ENCODE measurements at places on chromosomes 4 and X.

- no peak for DNase-seq
- no peaks in the 10 kb centered on the region for H3K4me1 ChIP-seq
- no peaks in the 10 kb centered on the region for H3K27me3 ChIP-seq
Observed at GRCh38 chr4:123980736-123981300, 584.2 kb downstream of the SPRY1 start.

- H3K27ac ChIP-seq: no peak overlapping the region
- no peak for DNase-seq
- H3K36me3 ChIP-seq: peaks cover 22% of the 10 kb centered on the region
- no peaks in the 10 kb centered on the region for H3K27me3 ChIP-seq
- H3K4me3 ChIP-seq: no peak overlapping the region
- H3K4me1 ChIP-seq: no peaks in the 10 kb centered on the region
Observed at GRCh38 chr4:39713691-39714090, 15.8 kb downstream of the UBE2K start.

DNA sequence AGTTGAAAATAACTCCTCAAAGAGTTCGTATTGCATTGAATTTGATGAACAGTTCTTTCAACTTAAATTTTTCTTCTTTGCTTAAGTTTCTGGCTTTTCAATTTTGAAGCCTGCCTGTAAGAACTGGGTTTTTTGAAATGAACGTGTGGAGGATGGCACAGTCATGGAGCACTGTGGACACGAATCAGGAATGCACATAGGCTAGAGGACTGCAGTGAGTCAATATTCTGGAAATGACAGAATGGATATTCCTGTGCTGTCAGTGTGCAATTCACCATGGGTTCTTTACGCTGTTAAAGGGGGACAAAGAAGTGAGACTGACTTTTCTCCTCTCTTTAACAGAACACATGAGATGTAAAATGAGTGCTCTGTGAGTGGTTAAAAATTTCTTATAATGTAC, 368.0 kb upstream of the AGA start:
- no peaks in the 10 kb centered on the region for H3K36me3 ChIP-seq
- no peaks in the 10 kb centered on the region for H3K4me1 ChIP-seq
- no peak overlapping the region for H3K4me3 ChIP-seq

GRCh38 chr4:3772632-3773031, 6.4 kb downstream of the ADRA2C start:
- H3K4me3 ChIP-seq: no peak overlapping the region
- no peaks in the 10 kb centered on the region for H3K4me1 ChIP-seq

DNA sequence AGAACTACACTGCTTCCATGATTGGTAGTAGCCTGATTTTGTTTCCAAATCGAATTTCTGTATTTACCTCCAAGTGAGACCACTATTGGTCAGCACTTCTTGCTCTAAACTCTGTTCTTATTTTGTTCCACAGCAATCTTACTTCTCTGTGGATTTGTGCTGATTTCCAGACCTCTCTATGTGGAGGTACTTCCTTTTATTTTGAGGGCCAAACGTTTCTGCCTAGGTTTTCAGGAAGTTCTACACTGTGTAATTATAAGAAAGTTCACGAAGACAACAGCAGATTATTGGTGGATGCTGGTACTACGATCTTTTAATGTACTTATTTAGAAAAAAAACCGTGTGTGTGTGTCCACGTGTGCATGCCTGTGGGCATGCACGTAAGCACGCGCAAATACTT, 46.7 kb downstream of the DTHD1 start:
- H3K4me1 ChIP-seq: peaks cover 31% of the 10 kb centered on the region
- DNase-seq: no peak

- H3K4me1 ChIP-seq: peaks cover 17% of the 10 kb centered on the region
- no peak for DNase-seq
- no peak overlapping the region for H3K27ac ChIP-seq
- no peaks in the 10 kb centered on the region for H3K36me3 ChIP-seq
- H3K4me3 ChIP-seq: peak overlapping the region; percentile 60
Observed at GRCh38 chrX:41276661-41277506, 57.1 kb upstream of the DDX3X start.

- H3K4me3 ChIP-seq: no peak overlapping the region
- H3K27ac ChIP-seq: no peak overlapping the region
- H3K27me3 ChIP-seq: no peaks in the 10 kb centered on the region
- no peak for DNase-seq
- H3K4me1 ChIP-seq: no peaks in the 10 kb centered on the region
Observed at GRCh38 chr4:166839615-166840251, 394.6 kb downstream of the SPOCK3 start.

- no peaks in the 10 kb centered on the region for H3K4me1 ChIP-seq
Observed at GRCh38 chrX:154068560-154068959, 29.0 kb downstream of the MECP2 start.

GRCh38 chrX:47501226-47502074, 18.4 kb upstream of the ZNF41 start:
- no peaks in the 10 kb centered on the region for H3K27me3 ChIP-seq
- no peaks in the 10 kb centered on the region for H3K4me1 ChIP-seq
- H3K4me3 ChIP-seq: no peak overlapping the region
- H3K36me3 ChIP-seq: no peaks in the 10 kb centered on the region
- H3K27ac ChIP-seq: no peak overlapping the region
- no peak for DNase-seq

DNA sequence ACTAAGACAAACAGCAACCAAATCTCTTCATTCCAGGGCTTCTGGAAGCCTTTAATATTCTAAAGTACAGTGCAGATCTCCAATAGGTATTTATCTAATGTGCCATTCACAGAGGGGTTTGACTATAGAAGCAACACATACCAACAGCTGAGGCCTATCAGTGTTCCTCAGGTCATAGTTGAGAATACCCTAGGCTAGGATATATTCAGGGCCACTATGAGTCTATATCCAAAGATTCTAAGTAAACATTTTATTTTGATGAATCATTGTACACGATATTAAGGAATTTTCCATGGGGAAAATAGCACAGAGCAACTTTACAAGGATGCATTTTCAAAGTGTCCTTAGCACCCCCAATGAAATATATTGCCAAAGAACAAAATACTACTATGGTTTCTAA, 9.7 kb downstream of the SMIM10 start:
- DNase-seq: no peak
- H3K4me1 ChIP-seq: no peaks in the 10 kb centered on the region
- H3K4me3 ChIP-seq: no peak overlapping the region
- no peaks in the 10 kb centered on the region for H3K27me3 ChIP-seq
- no peaks in the 10 kb centered on the region for H3K36me3 ChIP-seq

- H3K36me3 ChIP-seq: no peaks in the 10 kb centered on the region
- H3K27ac ChIP-seq: no peak overlapping the region
- H3K4me1 ChIP-seq: no peaks in the 10 kb centered on the region
- no peak for DNase-seq
- no peaks in the 10 kb centered on the region for H3K27me3 ChIP-seq
Observed at GRCh38 chr4:27836523-27836922, 975.9 kb downstream of the STIM2 start.

- no peak overlapping the region for H3K27ac ChIP-seq
- no peak overlapping the region for H3K4me3 ChIP-seq
- H3K4me1 ChIP-seq: no peaks in the 10 kb centered on the region
- no peaks in the 10 kb centered on the region for H3K36me3 ChIP-seq
- DNase-seq: no peak
Observed at GRCh38 chrX:103716962-103717361, 6.3 kb downstream of the TMEM31 start.

DNA sequence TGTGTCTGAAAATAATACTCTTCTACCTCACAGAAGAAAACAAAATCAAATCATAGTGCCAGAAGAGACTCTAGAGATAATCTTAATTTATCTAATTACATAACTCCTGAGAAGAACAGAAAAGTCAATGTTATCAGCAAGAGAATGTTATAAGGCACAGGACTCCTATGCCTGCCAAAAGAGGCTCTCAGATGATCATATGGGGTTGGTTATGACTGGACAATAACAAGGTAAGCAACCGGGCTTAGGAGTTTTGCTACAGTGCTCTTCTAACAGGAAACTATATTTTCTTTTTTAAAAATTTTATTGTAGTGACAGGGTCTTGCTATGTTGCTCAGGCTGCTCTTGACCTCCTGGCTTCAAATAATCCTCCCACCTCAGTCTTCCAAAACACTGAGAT, 3.5 kb upstream of the C4orf17 start:
- H3K27me3 ChIP-seq: no peaks in the 10 kb centered on the region
- no peak for DNase-seq
- H3K27ac ChIP-seq: no peak overlapping the region

DNA sequence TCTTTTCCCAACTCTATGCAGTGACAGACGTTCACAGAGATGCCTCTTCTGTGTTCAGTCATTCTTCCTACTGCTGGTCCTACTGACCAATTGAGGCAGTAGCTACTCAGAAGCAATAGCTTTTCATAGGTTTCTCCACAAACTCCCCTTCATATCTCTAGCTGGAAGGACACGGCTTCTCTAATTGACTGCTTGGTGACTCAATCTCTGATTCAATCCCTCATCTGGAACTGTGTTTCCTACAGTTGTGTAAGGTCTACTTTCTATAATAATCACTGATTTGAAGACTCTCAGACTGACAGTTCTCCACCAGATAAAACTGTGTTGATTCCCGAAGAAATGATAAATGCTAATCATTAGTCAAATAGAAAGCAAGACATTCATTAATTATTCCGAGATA, 111.5 kb downstream of the DTHD1 start:
- H3K27ac ChIP-seq: no peak overlapping the region
- no peaks in the 10 kb centered on the region for H3K36me3 ChIP-seq
- H3K4me1 ChIP-seq: no peaks in the 10 kb centered on the region
- H3K27me3 ChIP-seq: no peaks in the 10 kb centered on the region
- no peak overlapping the region for H3K4me3 ChIP-seq
- DNase-seq: no peak

- peak; percentile 16 for DNase-seq
- H3K4me3 ChIP-seq: peak overlapping the region; percentile 62
- H3K27ac ChIP-seq: no peak overlapping the region
- H3K27me3 ChIP-seq: peaks cover 62% of the 10 kb centered on the region
- H3K36me3 ChIP-seq: no peaks in the 10 kb centered on the region
Observed at GRCh38 chr4:140426610-140427105, 790 bp downstream of the CLGN start.

- peak within 1 kb of the TSS; percentile 91 for H3K27ac ChIP-seq
- peak; percentile 83 for DNase-seq
- peaks cover 16% of the 10 kb centered on the region for H3K36me3 ChIP-seq
- H3K27me3 ChIP-seq: no peaks in the 10 kb centered on the region
- H3K4me3 ChIP-seq: peak within 1 kb of the TSS; percentile 94
- H3K4me1 ChIP-seq: peaks cover 49% of the 10 kb centered on the region
Observed at GRCh38 chrX:154546354-154547244, at the start of gene G6PD. G6PD (minus strand) TSS chrX:154546846; CDS start chrX:154546155, 691 bp downstream.

- no peaks in the 10 kb centered on the region for H3K27me3 ChIP-seq
- H3K4me1 ChIP-seq: no peaks in the 10 kb centered on the region
- no peak overlapping the region for H3K4me3 ChIP-seq
- no peak for DNase-seq
- no peak overlapping the region for H3K27ac ChIP-seq
Observed at GRCh38 chr4:183181081-183181480, 82.0 kb downstream of the WWC2 start.

GRCh38 chr4:142402900-142403299, 443.2 kb downstream of the INPP4B start:
- H3K27me3 ChIP-seq: no peaks in the 10 kb centered on the region
- H3K36me3 ChIP-seq: peaks cover 20% of the 10 kb centered on the region
- peaks cover 80% of the 10 kb centered on the region for H3K4me1 ChIP-seq

DNA sequence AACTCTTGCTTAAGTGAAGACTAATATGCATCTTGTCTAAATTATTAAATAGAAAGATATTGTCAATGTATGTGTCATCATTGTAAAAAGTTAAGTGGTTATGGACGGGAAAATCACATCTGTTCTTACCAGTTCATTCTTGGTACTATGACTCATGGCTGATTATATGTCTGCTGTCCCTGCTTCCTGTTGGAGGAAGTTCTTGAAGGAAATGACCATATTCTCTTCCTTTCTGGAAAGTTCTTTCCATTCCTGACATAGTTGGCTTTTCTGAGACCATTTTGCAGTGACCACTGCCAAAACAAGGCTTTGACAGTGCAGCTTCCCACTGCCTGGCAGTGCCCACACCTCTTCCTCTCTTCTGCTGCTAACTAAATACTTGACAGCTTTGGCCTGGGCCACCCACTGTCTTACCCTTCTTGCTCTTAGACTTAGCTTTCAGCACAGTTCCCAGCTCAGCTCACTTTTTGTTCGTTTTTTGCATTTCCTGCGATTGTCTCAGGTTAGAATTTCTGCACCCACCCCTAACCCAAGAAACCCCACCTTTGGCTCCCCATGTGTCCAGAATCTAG, 13.2 kb upstream of the CLDN24 start:
- H3K27ac ChIP-seq: no peak overlapping the region
- H3K36me3 ChIP-seq: no peaks in the 10 kb centered on the region
- H3K27me3 ChIP-seq: no peaks in the 10 kb centered on the region
- no peaks in the 10 kb centered on the region for H3K4me1 ChIP-seq
- no peak overlapping the region for H3K4me3 ChIP-seq

- DNase-seq: no peak
- H3K27ac ChIP-seq: no peak overlapping the region
- H3K4me3 ChIP-seq: no peak overlapping the region
- H3K36me3 ChIP-seq: peaks cover 47% of the 10 kb centered on the region
- H3K27me3 ChIP-seq: no peaks in the 10 kb centered on the region
- H3K4me1 ChIP-seq: no peaks in the 10 kb centered on the region
Observed at GRCh38 chr4:177077095-177077971, 232.3 kb upstream of the NEIL3 start.

GRCh38 chr4:27861381-27861787, 1000.7 kb downstream of the STIM2 start:
- H3K36me3 ChIP-seq: no peaks in the 10 kb centered on the region
- no peak for DNase-seq
- no peak overlapping the region for H3K27ac ChIP-seq
- no peaks in the 10 kb centered on the region for H3K4me1 ChIP-seq
- H3K27me3 ChIP-seq: no peaks in the 10 kb centered on the region

All from DND-41 (cell line).